ENCODE measurements at places on chromosomes 3 and 15.

GRCh38 chr3:185709251-185709955 is 115.4 kb downstream of the IGF2BP2 start:
- no peak for DNase-seq

DNA sequence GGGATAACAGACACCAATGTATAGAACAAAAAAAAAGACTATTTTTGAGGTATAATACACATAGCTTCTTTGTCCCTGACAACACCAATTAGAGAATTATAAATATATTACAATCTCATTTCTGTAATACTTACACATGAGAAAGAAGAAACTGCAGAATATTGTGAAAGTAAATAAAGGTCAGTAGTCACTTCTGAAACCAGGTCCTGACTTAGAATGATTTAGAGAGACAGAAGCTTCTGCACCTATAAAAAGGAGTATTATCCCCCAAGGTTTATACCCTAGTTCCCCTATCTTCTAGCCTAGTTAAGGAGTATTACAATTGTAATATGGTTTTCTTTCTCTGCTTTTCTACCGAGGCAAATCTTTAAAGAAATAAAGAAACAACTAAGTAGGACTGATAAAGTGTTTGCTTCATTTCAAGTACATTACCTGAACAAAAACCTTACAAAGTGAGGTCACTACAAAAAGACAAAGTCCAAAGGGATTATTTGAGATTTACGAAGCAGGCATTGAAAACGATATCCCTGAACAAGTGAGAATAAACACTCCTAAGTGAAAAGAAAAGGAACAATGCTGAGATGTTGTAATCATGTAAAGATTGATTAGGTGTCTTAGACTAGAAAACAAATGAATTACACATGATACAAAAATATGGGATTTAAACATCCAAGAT is 103.0 kb downstream of the GBE1 start:
- DNase-seq = no peak

DNA sequence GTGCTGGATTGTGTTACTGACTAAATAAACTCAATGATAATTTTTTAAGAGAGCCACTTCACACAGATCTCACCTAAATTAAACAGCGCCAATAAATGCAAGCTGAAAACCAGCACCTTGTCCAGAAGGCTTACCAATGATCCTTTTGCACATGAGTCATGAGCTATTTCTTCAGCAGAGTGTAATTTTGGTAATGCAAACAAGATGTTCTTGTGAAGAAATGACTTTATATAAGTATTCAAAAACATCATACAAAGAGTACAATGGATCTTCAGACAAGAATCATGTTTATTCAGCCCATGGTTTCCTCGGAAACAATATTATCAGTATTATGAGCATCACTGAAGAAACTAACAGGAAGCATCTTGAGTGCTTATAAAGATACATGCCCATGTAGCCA is 263.8 kb upstream of the UBE2E2 start:
- no peak for DNase-seq

DNA sequence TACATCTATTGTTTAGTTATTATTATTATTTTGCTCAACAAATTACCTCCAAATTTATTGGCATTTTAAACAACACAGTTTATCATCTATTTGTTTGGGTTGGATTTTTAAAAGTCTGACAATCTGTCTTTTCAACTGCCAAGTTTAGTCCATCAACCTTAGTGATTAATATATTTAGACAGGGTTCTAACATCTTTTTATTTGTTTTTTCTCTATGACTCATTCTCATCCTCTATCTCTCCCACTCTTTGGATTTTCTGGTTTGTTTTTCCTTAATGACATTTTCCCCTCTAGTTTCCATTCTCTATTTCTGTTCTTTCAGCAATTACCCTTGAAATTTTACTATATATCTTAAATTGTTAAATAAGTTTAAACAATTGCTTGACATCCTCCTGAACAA is 41.9 kb downstream of the EMC4 start:
- DNase-seq = no peak

- DNase-seq = no peak
These were observed 9.6 kb downstream of the LSM3 start for GRCh38 chr3:14188041-14188754.

GRCh38 chr15:58232281-58233065 is 94.3 kb downstream of the AQP9 start:
- no peak for DNase-seq

DNA sequence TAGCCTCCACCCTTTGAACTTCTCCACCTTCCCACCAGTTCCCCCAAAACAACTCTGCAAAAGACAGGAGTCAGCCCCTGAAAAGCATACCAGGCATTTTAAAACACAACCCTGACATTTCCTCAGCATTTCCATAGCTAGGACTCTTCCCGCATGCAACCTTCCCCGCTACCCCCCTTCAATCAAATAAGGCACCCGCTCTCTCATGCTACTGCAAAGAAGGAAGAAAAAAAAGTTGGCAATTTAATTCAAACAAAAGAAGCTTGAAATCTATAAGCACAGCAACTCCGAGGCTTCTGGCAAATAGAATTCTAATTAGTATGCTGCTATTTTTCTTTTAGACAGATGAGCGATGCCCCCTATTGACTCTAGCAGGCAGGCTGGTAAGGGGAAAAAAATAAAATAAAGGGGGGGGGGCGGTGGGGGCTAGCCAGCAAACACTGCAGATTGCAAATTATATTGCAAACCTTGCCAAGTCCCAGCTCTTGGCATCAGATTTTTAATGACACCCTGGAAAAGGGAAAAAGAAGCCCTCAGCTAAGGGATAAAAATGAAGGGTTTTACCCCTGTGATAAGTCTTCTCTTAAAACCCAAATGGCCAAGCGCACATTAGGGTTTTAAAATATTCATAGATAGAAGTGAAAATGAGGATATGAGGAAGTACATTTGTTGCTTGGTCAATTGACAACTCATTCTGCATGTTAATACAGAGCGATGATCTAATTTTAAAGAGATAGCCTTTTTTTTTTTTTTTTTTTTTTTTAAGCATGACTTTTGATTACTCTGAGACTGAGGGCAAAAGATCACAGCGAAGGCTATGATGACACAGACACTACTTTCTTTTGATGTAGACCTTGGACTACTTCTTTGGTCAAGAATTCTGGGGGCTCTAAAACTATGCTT is 255.2 kb downstream of the NR2F2 start:
- DNase-seq = peak; percentile 69

DNA sequence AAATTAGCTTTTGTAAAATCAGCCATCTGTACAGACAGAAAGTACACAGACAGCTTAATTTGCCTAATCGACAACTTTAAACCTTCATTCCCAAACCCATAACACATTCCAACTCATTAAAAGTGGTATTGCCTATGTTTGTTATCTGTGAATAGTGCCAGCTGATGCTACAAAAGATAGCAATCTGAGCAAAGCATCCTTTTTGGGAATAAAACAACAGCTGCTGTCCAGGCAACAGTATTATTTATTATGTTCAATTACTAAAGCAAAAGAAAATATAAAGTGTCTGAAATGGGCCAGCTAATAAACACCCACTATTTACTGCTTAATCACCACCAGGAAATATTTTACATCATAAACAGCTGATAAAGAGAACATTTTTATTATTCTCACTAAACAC is 134.8 kb upstream of the ABI3BP start:
- no peak for DNase-seq

GRCh38 chr3:138470687-138471086 is 36.3 kb downstream of the ESYT3 start:
- DNase-seq = no peak

DNA sequence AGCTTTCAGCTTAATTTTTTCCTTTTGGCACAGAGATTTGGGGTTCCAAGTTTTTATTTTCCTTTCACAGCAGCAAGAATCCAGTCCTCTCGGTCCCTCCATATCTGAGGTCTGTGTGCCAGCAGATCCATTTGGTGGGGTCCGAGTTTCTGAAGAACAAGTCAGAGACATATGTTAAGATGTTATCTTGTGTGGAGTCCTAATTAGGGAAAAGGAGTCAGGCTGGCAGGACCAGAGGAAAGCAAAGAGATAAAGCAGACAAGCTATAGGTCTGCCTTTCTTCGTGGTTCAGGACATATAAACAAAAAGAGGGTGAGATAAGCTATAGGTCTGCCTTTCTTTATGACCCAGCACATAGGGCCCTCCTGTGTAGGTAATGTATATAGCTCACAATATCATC is 54.9 kb downstream of the TMED3 start:
- DNase-seq = no peak

DNA sequence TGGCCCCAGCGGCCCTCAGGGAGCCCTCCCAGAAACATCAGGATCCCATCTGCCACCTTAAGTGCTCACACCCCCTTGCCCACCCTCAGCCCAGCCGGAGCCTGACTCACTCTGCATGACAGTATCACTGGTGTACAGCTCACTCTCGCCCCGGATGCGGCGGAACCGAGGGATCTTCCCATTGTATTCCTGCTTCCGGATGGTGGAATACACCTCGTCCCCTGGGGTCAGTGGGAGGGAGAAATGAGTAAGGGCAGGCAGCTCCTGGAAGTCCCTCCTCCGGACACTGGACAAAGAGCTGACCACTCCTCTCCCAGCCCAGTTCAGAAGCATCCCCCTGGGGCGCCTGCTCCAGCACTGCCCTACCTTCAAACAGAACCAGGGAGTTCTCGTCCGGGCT is 16.5 kb downstream of the SEMA7A start:
- no peak for DNase-seq

GRCh38 chr3:51379746-51380455 is 5.2 kb upstream of the MANF start:
- no peak for DNase-seq

DNA sequence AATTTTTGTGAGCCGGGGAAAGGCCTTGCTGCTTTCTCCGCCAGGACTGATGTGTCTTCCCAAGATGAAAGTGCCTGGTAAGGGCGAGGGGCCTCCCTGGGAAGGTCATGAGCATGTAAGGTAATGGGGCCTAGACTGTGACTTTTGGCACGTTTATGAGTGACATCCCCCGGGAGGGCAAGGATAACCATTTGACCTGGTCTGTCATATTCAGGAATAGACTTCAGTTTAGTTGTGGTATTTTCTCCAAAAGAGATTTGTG is 631 bp upstream of the CNBP start:
- DNase-seq = peak; percentile 59

DNA sequence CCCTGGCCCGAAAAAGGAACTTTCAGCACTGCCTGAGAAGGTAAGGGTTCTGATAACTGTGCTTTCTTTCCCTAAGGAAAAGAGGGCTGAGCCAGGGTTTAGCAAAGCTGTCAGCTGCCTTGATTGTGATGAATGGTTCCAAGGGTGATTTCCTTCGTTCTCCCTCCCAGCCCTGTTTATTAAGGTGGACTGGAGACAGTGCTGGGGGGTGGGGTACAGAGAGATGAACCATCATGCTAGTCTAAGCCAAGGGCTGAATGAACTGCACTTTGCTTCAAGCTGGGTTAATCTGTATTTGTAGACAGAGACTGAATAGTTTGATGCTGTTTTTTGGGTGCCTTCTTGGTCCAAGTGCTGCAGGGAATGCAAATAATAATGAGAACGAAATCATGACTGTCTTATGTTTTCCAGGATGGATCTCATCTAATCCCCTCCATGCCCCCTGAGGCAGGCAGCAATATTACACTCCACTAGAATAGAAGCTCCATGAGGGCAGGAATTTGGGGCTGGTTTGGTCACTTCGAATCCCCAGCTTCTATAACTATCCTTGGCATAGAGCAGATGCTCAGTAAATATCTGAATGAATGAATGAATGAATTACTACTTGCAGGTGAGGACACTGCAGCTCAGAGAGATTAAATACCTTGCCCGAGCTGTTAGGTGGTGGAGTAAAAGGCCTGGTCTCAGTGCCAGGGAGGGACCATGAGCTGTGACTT is 10.9 kb downstream of the PXYLP1 start:
- DNase-seq = no peak

- DNase-seq = peak; percentile 87
These were observed 1.7 kb upstream of the IFT57 start for GRCh38 chr3:108223928-108224327.

- DNase-seq = no peak
These were observed 33.9 kb upstream of the SLC41A3 start for GRCh38 chr3:126117786-126118185.

- peak; percentile 36 for DNase-seq
These were observed 272.6 kb downstream of the SUCLG2 start for GRCh38 chr3:67381667-67382272.

GRCh38 chr15:47964229-47964628 is 156.6 kb upstream of the SLC24A5 start:
- no peak for DNase-seq

DNA sequence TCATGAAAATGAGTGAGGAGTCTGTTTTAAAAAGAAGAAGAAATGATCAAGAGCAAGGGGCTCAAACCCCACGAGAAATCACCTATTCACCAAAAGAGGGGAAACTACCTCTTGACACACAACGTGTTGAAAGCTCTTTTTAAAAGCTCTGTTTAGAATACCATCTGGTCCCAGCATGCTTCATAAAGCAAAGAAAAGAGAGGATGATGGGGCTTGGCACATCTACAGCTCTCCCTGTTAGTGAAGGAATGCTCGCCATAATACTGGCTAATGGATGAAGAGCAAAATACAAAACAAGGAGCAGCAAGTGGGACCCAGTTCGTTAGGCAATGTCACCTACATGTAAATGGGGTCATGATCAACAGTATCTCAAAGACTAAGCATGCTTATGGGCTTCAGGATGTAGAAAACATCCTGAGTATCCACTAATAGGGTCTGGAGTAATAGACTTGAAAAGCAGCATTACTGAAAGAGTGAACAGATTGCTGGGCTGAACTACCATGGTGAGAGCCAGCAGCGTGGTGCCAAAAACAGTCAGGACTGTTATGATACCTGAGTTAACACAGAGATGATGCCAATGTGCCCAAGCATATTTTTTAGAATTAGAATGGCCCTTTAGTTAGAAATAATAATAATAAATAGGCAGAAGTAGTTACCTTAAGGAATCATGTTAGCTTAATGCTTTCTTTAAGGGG is 159.7 kb upstream of the POU1F1 start:
- DNase-seq = no peak

DNA sequence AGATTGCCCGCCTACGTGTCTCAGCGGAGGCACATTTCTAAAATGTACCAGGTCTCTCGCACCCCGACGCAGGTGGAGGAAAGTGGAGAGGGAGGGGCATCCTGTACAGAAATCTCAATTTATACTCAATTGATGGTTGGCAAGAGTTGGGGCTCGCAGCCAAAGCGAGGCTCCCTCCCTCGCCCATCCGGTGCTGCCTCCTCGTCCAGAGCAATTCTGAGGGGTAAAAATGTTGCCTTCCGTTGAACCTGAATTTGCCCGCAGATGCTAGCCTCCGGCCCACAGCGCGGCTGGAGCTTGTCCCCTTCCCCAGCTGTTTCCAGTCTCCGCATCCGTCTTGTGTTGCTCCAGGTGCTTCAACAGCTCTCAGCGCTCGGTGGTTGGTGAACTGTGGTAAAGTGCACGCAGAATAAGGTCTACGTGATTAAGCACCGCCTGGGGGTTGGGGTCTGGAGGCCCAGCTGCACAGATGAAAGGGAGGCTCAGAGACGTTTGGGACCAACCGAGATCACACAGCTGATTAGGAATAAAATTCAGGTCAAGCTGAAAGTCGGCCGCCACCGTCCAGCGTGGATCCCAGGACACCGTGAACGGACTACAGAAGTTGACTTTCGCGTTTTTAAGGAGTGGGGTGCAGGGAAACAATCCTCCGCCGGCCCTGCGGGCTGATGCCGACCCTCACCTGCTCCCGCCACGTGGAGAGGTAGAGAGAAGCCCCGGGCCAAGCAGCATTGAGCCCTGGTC is 846 bp upstream of the POLG start:
- no peak for DNase-seq

GRCh38 chr15:77402740-77403379 is 17.0 kb downstream of the PEAK1 start:
- DNase-seq = no peak
